Mucosa of gallbladder (tissue), 1 donor: ENCODE measurements at places on chromosomes 5 and 9. TPM values are rescaled to one million over a fixed set of nuclear protein-coding genes. Genes with fewer than 3 reads are reported as not detected.

SHISAL2B gene
- not detected for total RNA-seq

DNA sequence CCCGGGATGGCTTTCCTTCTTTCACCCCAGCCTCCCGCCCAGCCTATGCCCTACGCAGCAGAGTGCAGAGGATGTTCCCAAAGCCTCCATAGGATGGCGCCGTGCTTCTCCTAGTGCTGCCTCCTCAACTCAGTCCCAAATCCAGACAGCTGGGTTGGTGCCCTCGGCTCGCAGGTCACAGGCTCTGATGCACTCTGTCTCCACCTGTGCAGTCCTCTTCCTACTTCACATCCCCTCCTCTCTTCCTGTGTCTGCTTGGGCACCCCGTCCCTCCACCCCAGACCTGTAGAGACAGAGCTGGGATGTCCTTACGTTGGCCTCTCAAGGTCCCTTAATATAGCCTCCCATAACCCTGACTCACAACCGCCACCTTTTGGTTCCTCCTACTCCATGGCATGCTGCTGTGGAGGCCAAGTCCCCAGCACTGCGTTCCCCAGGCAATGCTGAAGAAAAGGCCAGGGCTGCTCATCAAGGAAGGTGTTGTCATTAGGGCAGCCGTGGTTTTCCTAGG lies 314.4 kb downstream of the GADD45G start:
- DNase-seq: peak; percentile 40

GRCh38 chr5:174737330-174737729 lies 12.9 kb downstream of the MSX2 start:
- DNase-seq: no peak

- DNase-seq: no peak
These were observed 617.7 kb downstream of the GABRG2 start for GRCh38 chr5:162685302-162685701.

DNA sequence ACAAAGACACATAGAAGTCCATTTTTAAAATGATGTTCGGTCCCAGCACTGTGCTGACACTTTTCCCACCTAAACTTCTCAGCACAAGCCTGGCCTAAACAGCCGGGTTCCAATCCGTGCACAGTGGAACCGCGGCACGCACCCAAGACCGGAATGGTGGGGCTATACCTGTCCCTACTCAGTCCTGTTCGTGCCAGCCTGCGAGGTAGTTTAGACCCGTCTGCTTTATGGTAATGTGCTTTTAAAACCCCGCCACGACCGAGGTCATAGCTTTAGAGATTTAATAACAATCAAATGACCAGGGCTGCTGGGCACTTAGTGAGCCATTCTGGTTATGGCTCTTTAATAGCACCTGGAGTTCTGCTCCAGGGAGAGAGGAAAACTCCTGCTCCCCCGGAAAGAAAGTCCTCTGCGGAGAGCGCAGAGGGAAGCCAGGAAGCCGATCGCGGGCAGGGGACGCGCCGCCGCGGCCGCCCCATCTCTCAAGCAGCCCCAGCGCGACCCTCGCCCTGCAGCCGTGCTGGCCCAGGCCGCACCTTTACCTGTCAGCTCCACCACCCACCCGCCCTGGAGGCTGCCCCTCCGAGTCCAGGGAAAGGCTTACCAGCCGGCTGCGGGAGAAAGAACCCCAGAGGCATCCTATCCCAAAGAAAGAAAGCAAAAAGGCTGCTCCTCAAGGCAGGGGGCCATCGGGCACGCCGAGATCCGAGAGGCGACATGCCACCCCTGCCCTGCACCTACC lies 511 bp downstream of the ARL15 start:
- DNase-seq: peak; percentile 27

DNA sequence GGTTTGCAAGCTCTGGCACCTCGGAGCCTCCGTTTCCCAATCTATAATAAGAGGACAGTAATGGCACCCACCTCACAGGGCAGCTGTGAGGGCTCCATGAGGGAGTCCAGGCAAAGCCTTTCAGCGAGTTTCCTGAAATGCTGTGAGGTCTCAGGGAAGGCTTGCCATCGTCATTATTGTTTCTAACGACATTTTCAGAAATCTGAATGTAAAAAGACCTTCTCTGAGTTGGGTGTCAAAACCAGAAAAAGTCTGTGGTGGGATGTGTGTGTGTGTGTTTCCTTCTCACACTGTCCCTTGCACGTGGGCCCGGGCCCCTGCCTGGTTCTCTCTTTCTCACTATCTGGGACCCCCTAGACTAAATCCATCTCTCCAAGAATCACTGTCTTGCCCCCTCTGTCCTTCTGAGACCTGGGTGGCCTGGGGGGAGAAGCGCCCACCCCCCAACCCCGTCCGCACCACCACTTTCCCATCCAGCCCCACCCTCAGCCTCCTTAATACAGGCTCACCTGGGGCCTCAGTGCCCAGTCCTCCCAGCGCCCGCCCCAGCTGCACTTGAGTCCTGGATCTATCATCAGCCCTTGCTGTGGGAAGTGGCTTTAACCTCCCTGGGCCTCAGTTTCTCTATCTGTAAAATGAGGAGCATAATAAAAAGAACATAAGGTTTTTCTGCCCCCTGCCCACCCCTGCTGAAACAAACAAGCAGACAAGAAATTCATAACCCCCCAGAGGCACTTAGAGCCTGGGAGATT lies 180.3 kb downstream of the C9orf50 start:
- DNase-seq: no peak

GRCh38 chr5:82704381-82704780 lies 372.8 kb downstream of the TMEM167A start:
- no peak for DNase-seq

- DNase-seq: no peak
These were observed 342.3 kb downstream of the ZSWIM6 start for GRCh38 chr5:61674378-61674777.

DNA sequence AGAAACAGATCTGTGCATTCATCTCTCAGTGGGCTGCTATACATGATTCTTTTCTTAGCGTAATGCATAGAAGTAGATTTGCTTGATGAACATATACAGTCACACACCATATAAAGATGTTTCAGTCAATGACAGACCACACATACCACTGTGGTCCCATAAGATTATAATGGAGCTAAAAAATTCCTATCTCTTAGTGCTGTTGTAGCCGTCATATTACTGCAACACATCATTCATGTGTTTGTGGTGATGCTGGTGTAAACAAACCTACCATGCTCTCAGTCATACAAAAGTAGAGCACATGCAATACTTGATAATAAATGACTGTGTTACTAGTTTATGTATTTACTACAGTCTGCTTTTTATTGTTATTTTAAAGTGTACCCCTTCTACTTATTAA lies 214.3 kb downstream of the ARHGAP26 start:
- DNase-seq: no peak

DNA sequence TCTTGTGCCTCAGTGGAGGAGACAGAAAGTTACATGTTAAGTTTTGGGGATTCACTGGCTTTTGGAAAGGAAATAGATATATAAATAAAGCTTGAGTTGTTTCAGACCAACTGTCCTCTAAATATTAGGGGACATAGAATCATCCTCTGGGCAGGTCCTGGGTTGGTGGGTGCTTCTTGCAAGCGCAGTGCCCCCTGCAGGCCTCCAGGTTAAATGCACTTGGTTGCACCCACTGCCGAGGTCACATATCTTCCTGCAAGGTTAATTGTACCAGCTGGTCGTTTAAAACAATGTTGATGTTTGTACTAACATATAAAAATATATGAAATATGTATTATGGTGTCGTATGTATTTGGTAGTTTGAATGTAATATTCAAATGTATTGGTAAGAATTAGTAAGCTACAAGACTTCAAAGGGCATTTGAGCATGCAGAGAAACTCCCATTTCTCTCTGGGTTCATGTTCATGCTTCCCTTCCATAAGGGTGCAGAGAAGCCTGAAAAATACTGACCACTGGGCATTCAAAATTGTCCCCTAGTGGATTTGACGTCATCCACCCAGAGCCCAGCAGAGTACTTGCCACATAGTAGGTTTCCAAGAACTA lies 87.0 kb downstream of the ZNF618 start:
- DNase-seq: no peak

GRIN3A gene
- total RNA-seq: not detected

- no peak for DNase-seq
These were observed 186.8 kb downstream of the HCN1 start for GRCh38 chr5:45509371-45509770.

DNA sequence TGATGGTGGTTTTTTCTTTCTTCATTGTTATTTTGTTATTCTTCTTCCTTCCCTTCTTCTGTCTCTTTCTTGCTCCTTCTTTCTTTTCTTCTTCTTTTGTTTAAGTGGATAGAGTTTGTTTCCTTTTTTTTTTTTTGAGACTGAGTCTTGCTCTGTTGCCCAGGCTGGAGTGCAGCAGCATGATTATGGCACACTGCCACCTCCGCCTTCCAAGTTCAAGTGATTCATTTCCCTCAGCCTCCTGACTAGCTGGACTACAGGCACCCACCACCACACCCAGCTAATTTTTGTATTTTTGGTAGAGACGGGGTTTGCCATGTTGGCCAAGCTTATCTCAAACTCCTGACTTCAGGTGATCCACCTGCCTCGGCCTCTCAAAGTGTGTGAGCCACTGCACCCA lies 40.3 kb downstream of the JAK2 start:
- DNase-seq: no peak

NDST1 gene
- total RNA-seq: 80.7 TPM

PJA2 gene
- total RNA-seq: 89.6 TPM

ZNF462 gene
- total RNA-seq: 37.1 TPM

- DNase-seq: no peak
These were observed 234.5 kb downstream of the EFNA5 start for GRCh38 chr5:107436201-107436600.

ADAMTS12 gene
- 2.2 TPM for total RNA-seq

GRCh38 chr9:103702572-103702971 lies 391.5 kb upstream of the SMC2 start:
- no peak for DNase-seq

DNA sequence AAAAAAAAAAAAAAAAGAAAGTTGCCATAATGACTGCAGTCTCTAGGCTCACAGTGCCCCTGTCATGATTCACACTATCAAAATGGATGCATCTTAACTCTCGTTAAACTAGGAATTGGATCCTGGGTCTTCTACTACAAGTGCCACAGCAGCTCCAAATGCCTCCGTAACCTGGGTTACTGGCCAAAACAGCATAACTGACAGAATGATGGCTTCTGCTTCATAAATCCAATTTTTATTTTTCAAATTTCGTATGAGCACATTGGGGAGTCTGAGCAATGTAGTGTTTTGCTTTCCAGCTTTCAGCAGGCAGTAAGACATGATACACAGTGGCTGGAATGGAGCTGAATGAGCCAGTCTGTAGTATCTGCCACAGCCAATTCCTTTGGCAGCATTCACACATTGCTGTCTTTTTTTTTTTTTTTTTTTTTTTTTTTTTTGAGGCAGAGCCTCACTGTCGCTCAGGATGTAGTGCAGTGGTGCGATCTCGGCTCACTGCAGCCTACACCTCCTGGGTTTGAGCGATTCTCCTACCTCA lies 36.0 kb upstream of the NPM1 start:
- DNase-seq: no peak

DPH7 gene
- total RNA-seq: 33.9 TPM

ACTBL2 gene
- not detected for total RNA-seq

DNA sequence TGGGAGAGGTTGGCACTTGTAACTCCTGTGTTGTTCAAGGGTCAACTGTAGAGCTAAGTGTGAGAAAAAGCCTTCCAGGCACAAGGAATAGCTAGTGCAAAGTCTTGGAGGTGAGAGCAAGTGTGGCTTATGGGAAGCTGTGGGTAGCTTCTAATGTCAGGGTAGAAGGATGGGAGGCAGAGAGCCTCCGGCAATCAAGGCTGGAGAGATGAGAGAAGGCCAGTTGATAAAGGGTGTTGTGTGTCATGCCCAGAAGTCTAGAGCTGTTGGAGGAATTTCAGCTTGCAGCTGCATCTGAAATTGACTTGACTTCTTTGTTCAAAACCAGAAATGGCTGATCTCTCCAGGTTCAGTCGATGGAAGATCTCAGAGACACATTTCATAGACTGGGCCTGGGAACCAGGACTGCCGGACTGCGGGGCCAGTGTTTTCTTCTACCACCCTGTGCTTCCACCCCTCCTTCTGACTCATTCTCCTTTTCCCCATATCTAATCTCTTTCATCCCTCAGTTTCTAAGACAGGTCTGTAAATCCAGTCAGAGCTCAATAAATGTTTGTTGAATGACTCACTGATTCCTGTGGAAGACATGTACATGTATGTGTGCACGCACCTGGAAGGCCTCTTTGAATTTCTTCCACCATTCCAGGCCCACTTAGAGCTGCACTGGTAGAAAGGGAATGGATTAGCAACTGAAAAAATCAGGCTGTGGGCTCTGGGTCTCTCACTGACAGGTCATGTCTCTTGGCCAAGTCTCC lies 67.8 kb upstream of the KLF4 start:
- DNase-seq: no peak

TMEM8B gene
- 36.2 TPM for total RNA-seq

GRCh38 chr5:90326995-90327394 lies 82.6 kb downstream of the CETN3 start:
- no peak for DNase-seq

- no peak for DNase-seq
These were observed 98.7 kb downstream of the MED10 start for GRCh38 chr5:6279607-6280006.

DNA sequence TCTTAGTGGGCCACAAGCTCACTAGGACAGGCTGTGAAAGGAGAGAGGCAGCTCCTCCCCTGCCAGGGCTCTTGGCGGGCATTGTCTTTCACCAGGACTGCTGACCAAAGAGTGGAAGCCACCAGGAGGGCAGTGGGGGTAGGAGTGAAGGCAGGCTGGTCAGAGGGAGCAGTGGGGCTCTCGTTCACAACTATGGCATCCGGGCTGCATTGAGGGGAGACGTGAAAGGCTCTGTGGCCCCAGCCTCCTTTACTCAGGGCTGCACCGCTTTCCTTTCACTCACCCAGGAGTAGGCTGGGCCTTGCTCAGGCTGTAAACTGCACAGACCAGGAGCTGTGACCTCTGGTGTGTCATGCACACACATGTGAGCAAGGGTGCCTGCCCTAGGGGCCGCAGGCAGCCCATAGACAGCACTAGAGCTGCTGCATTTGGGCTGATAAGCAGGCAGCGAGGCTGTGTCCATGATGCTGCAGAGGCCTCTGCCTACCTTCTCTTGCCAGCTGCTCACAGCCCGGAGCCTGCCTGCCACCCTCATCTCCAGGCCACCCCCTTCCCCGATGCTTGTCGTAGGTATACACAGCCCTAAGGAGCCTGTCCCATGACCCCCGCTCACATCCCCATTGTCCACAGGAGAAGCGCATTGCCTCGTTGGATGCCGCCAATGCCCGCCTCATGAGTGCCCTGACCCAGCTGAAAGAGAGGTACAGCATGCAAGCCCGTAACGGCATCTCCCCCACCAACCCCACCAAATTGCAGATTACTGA lies 130.4 kb downstream of the DAB2IP start:
- no peak for DNase-seq

- DNase-seq: no peak
These were observed 1006.4 kb upstream of the CTNND2 start for GRCh38 chr5:12910641-12911040.

- no peak for DNase-seq
These were observed 2.0 kb upstream of the ROPN1L start for GRCh38 chr5:10439692-10440091.

DNA sequence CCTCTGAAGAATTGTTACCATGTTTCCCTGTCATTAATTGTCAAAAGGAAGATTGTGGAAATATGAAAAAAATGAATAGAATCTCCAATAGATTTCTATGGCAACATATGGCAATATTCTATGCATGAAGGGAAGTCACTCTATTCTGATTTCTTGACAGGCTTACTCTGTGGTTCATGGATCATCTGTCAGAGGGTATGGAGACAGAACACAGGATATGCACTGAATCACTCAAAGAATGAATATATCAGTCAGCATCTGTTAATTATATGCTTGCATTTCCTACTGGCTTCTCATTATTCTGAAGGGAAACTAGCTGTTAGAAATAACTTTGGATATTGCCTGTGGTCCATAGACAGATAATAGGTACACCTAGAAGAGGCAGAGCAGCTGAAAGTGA lies 918.9 kb downstream of the DTWD2 start:
- no peak for DNase-seq

- no peak for DNase-seq
These were observed 21.6 kb upstream of the SVEP1 start for GRCh38 chr9:110601098-110601497.
